ENCODE measurements at places on chromosomes 1 and 21. TPM values are rescaled to one million over a fixed set of nuclear protein-coding genes. Genes with fewer than 3 reads are reported as not detected.

SASS6 gene
- 2.1 TPM for total RNA-seq

COL8A2 gene
- total RNA-seq, result 1.2 TPM

CCDC27 gene
- 0.08 TPM for total RNA-seq

- H3K4me3 ChIP-seq, result no peak overlapping the region
- H3K27ac ChIP-seq, result no peak overlapping the region
Observed at GRCh38 chr1:59220356-59220755, 76.5 kb upstream of the FGGY start.

- peaks cover 30% of the 10 kb centered on the region for H3K4me1 ChIP-seq
- peaks cover 100% of the 10 kb centered on the region for H3K27me3 ChIP-seq
- H3K36me3 ChIP-seq, result no peaks in the 10 kb centered on the region
- H3K27ac ChIP-seq, result no peak overlapping the region
- DNase-seq, result no peak
Observed at GRCh38 chr1:47708658-47709018, 270.8 kb downstream of the FOXD2 start.

DNA sequence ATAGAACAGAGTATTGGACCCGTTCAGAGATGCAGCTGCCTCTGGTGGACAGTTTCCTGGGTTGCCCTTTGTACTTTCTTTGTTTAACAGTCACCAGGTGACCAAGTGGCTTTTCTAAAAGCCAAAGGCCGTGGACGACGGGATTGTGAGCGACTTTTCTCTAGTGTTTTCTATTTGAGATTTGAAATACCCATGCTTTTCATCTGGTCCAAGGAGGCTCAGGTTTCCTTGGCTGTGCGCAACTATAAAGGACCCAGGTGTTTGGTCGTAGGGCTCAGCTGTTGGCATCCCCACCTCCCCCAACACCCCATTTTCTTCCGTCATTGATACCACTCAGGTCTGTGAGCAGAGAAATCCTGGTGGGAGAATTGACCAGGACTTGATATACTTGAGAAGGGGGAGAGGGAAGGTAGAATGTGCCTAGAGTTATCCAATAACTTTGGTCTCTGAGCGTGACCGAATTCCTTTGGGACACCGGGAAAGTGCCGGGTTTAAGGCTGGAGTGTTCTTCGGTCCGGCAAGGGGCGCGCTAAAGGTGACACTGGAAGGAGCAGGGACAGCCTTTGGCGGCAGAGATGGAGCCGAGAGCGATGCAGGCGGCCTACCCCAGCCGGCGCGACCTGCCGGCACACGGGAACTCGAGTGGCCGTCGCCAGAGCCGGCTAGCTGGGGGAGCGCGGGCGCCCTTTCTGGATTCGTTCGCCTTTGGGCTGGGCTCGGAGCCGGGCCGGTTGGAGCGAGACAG is 83.4 kb upstream of the BMP8A start:
- no peaks in the 10 kb centered on the region for H3K36me3 ChIP-seq
- peak overlapping the region; percentile 98 for H3K27ac ChIP-seq
- H3K4me3 ChIP-seq, result peak overlapping the region; percentile 93
